ENCODE measurements at places on chromosomes 6 and 20.

DNA sequence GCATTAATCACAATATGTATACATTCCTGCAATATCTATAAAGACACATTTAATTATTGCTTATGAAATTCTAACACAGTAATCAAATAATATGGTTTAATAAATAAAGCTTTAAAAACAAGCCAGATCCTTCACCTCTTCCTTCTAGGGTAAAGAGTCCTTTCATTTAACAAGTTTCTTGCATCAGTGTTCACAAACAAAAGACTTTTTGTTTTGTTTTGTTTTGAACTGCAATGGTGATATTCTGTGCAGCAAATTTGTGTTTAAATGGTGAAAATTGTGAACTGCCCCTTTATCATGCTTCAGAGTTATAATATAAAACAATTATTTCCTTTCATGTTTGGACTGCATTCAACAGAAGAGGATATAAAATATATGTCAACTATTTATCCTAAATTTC is 177.3 kb downstream of the EPHA7 start:
- DNase-seq: no peak

DNA sequence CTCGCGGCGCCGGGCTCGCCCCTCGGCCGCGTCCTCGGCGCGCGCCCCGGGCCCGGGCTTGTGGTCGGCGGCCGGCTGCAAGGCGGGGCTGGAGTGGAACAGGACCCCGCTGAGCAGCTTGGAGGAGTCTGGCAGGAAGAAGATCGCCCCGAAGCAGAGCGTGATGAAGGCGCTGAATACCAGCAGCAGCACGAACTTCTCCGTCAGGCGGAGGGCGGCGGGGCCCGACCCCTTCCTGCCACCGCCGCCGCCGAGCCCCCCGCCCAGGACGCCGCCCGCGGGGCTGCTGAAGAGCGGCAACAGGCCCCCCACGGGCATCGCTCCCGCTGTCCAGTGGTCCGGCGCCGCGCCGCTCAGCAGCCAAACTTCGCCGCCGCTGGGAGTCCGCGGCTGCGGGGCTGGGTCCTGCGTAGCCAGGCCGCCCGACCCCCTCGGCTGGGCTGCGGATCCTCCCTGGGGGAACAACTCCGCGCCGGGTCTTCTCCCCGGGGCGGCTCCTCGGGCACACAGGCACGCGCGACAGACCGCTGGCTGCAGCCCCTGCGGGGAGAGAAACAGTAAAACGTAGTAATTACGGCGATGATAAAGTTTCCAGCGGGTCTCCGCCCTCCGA is 707 bp downstream of the MAN1A1 start:
- peak; percentile 20 for DNase-seq

- no peak for DNase-seq
These were observed 133.3 kb upstream of the ARMC2 start for GRCh38 chr6:108714766-108715414.

DNA sequence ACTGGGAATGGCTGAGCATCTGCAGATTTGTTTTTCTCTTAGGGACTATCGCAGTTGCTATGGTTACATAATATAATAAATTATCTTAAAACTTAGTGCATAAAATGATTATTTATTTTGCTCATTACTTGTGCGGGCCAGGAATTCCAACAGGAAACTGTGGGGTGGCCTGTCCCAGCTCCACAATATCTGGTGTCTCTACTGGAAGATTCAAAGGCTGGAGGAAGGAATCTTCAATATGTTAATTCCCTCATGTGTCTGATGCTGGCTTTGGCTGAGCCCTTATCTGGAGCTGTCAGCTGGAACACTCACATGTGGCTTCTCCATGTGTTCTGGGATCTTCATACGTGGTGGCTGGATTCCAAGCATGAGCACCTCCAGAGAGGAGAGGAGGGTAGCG is 23.9 kb upstream of the B3GAT2 start:
- no peak for DNase-seq

DNA sequence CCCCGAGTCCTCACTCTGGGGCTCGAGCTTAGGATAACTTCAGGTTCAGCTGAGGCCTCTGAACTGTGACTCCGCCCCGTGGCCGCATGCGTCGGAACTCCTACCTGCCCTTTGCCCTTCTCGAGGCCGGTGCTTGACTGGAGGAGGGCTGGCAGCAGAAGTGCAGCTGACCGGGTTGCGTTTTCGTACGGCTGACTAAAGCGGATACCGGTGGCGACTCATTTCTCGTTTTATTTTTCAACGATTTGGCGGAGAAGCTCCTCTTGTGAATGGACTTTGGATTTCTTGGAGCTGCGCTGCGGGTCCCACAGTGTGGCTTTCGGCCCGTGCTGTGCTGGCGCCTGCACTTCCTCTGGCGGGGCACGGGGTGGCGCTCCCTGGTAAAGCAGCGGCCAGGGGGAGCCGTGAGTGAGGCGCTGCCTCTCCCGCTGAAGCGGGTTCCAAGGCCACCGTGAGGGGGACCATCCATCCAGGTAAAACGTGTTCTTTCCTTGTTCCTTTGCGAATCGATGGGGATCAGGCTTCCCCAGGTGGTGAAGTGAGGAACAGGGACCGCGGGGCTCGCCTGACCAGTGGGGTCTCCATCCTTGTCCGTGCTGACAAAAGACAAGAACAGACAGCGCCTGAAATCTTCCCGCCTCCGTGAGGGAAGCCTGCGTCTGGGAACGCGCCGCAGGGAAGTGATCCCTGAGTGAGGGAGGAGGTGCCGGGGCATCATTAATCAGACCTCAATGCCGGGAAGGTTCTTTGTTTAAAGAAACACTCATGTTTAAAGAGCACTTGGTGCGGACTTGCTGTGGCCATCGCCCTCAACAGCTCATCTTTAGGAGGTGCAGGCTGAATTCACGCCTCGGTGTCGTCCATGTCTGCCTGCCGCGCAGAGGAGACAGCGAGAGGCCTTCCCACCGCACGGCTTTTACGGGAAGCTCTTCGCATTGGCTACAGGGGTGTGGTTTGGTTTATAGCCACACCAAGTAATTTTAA is 38.8 kb downstream of the ERMARD start:
- peak; percentile 72 for DNase-seq

DNA sequence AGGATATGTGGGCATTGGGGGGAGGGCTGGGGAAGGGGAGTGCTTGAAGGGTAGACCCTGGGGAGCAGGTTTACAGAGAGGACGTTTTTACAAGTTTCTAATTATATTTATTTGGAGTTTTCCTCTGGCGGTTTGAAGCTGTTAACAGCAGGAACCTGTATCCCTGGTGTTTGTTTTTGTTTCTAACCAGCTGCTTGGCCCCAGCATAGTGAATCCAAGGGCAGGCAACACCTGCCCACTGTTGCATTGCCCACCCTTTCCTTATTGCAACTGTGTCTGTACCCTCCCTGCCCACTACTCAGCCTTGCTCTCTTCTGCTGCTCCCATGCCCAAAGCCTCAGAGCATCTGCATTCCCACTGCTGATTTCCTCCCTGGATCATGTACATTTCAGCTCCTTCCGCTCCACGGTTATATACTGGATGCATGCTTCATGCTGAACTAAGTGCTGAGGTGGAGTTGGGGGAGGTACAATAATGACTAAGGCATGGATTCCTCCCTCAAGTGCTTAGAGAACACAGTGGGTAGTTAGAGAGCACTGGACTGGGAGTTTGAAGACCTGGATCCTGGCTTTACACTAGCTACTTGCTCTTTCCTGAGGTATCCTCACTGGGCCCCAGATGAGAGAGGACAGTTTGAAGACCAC is 6.0 kb downstream of the SCUBE3 start:
- no peak for DNase-seq

DNA sequence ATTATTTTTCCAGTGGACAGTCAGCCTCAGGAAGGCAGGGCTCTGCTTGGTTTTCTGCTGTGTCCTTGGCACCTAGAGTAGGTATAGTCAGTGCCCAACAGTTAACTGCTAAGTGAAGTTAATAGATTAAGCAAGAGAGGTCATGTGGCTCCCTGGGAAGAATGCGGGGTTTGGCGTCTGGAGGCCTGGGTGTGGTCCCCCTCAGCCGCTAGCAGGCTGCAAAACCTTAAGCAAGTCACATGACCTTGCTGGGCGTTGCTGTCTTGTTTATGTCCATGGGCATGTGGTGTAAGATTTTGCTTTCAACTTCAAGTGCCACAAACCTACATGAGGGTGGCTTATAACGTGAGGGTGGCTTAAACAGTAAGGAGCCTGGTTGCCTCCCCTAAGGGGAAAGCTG is 75.5 kb upstream of the SCP2D1 start:
- no peak for DNase-seq

DNA sequence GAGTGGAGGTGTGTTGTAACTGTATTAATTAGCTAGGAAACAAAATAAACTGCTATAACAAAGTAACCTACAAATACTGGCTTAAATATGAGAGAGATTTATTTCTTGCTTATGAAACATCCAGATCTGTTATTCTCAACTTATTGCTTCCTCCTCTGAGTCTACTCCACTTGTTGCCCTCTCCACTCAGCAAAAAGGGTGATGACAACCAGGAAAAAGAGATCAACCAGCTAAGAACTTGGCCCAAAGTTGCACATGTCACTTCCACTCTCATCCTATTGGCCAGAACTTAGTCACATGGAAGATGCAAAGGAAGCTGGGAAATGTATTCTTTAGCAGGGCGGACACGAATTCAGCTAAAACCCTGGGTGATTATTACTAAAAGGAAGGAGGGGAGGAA is 5.2 kb upstream of the TP53RK start:
- no peak for DNase-seq

DNA sequence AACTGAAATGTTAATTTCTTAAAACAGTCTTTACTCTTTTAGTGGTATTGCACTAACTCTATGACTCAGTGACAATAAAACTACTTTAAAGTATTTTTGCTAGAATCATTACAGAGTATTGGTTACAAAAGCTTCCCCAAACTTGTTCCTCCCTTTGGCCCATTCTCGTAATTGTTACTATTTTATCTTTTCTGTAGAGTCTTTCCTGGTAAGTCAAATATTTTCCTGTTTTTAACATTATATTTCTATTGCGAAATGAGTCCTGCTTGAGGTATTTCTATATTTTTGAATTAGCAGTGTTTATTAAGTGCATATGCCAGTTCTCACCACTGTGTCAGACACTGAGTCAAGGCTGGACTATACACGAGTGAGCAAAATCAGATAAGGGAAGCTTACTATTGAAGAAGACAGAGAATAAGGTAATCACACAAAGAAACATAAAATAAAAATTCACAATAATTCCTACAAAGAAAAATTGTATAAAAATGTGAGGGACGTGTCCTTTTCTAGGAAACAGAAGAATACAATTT is 970.5 kb downstream of the EYS start:
- DNase-seq: no peak

DNA sequence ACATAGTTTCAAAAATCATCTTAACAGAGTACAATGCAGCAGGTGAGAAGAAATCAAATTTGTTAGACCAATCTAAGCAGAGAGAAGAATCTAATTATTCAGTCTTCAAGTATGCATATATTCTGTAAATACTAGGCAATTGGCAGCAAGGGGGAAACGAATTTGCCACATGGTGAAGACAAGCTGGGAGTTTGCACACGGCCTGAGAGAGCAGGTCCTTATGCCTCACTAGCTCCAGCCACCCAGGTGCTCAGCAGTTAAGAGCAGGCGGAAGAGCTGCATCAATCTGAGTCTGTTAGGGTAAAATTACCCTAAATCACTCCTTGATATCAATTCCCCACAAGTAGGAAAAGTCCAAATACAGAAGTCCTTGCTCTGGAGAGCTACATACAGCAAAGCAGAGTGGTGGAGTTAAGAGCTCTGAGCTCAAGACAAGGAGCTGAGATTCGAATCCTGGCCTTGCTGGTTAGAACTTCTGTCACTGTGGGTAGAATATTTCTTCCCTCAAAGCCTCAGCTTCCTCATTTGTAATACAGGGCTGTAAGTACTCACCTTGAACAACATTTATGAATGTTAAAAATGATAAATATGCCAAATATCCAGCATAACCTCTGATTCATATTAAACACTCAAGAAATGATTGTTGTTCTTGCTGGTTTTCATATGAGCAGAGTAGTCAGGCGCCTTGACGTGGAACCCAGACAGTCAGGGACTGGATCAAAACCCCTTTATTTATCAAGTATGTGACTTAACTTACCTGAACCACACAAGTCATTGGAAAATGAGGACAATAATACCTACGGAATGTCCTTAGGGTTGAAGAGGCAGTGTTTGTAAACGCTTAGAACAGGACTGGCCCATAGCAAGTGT is 444.2 kb downstream of the CDH26 start:
- no peak for DNase-seq

DNA sequence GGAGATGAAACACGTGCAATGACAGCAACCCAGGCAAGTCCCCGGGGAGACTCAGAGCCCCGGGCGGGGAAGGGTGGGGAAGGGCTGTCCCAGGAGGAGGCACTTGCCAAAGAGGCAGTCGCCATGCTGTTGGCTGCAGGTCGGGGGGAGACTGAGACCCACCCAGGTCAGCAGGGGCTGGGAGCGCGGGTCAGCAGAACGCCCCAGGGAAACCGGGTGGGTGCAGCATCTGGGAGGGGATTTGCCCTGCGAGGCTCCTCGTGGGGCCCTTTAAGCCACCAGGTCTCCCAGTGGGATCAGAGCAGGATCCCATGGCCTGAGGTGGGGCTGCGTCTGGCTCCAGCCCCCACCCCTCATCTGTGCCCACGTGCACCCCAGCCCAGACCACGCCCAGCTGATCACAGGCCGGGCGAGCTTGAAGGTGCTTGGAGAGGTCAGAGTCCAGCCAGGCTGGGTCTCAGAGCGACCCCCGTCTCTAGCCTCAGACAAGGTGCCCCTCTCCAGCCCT is 65.5 kb downstream of the YTHDF1 start:
- no peak for DNase-seq

GRCh38 chr6:142702501-142703460 is 242.2 kb downstream of the HIVEP2 start:
- DNase-seq: no peak

GRCh38 chr6:128966934-128967333 is 84.0 kb downstream of the LAMA2 start:
- no peak for DNase-seq

DNA sequence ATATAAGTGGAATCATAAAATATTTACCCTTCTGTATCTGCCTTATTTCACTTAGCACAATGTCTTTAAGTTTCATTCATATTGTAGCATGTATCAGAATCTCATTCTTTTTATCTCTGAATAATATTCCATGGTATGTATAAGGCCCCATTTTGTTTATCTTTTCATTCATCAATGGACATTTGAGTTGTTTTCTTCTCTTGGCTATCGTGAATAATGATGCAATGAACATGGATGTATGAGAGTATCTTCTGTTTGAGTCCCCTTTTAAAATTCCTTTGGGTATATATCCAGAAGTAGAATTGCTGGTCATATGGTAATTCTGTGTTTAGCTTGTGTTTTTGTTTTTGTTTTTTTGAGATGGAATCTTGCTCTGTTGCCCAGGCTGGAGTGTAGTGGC is 39.6 kb downstream of the E2F3 start:
- no peak for DNase-seq

- no peak for DNase-seq
These were observed 9.5 kb upstream of the SUPT3H start for GRCh38 chr6:45387236-45387635.

GRCh38 chr6:36928547-36928918 is 26.0 kb upstream of the PI16 start:
- DNase-seq: no peak

- no peak for DNase-seq
These were observed 49.0 kb upstream of the RANBP9 start for GRCh38 chr6:13760307-13761304.

GRCh38 chr6:139996253-139996834 is 621.9 kb upstream of the CITED2 start:
- no peak for DNase-seq

GRCh38 chr6:89454300-89454699 is 21.3 kb downstream of the ANKRD6 start:
- no peak for DNase-seq
